GM19239 (cell line): ENCODE measurements at places on chromosomes 3 and 15.

- no peak for DNase-seq
These were observed 1.1 kb downstream of the MYH15 start for GRCh38 chr3:108509263-108509662.

GRCh38 chr3:12965999-12966846 is 107.0 kb downstream of the IQSEC1 start:
- DNase-seq, result no peak

- DNase-seq, result no peak
These were observed 18.7 kb downstream of the MYO1E start for GRCh38 chr15:59353994-59354416.

DNA sequence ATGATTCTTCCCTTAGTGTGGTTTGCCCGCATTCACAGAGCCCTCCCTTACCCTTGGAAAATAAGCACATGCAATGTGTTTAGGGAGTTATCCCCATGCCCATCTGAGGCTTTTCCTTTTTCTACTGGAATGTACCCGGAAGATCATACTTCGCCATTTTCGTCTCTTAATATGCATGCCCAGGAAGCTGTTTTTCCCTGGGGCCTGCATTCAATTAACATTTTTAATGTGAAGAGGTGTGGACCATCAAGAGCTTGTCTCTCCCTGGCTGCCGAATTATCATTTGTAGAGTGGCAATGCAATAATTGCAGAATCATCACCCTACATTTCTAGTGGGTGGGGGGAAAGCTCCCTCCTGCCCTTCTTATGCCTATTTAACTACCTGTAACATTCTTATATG is 976.3 kb downstream of the DIPK2A start:
- DNase-seq, result no peak

DNA sequence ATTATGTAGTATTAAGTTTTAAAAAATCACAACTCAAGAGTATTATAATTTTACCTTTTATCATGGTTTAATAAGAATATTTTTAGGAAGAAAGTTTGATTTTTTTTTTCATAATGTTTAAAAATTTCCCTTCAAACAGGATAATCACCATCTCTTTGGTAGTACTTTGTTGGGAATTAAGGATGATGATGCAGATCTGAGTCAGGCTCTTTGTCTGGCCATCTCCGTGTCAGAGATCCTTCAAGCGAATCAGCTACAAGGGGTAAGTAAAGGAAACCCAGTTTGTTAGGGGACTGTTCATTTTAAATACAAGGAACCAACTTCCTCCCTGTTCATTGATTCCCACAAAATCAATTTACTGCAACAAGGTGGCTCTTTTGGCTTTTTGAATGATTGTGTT is 36.8 kb upstream of the NIT2 start:
- DNase-seq, result no peak

DNA sequence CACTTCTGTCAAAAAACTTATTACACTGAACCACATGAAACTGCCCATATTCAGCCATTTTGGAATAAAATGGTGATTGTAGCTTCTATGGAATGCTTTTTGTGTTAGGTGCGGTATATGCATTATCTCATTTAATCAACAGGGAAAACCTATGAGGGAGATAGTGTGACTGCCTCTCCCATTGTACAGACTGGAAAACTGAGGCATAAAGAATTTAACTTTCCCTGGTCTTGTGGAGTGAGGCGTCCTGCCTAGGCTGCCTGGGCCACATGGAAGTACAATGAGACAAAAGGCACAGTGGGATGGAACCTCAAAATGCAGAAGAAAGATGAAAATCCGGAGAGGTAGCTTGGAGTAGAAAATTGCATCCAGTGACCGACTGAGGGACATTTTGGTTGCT is 80.2 kb downstream of the RPLP1 start:
- DNase-seq, result no peak

DNA sequence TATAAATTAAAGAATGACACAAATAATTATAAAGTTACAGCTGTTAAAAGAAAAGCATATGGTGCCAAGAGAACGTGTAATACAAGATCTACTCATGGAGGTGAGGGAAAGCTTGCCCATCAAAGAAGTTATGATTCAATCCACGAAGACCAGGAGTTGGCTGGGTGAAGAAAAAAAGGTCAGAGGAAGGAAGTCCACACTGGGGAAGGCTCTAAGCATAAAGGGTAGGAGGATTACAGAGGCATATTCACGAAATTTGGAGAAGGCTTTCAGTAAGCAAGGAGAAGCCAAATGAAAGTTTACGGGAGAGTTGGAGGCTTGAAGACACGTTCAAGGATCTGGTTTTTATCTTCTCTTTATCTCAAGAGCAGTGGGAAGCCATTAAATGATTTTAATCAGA is 1.8 kb upstream of the TGFBR2 start:
- DNase-seq, result no peak

- no peak for DNase-seq
These were observed 674.0 kb downstream of the OTOL1 start for GRCh38 chr3:162170581-162170980.

- no peak for DNase-seq
These were observed 73.1 kb upstream of the SLCO3A1 start for GRCh38 chr15:91780387-91780786.

- DNase-seq, result no peak
These were observed 109.9 kb upstream of the SYNPR start for GRCh38 chr3:63168179-63168578.

DNA sequence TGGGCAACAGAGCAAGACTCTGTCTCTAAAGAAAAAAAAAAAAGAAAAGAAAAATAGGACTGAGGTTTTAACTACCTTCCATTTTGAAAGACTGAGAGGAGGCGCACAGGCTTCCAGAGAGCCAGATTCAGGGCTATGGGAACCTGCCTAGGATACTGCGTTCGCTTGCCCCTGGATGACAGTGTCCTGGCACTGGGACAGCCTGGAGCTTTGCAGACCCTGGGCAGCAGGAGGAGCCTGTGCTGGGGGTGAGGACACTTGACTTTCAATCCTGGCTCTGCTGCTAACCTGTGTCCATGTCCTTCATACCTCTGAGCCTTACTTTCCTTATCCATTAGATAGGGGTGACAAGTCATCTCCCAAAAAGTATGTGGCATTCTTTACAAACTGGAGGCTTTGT is 31.2 kb downstream of the CD276 start:
- no peak for DNase-seq

DNA sequence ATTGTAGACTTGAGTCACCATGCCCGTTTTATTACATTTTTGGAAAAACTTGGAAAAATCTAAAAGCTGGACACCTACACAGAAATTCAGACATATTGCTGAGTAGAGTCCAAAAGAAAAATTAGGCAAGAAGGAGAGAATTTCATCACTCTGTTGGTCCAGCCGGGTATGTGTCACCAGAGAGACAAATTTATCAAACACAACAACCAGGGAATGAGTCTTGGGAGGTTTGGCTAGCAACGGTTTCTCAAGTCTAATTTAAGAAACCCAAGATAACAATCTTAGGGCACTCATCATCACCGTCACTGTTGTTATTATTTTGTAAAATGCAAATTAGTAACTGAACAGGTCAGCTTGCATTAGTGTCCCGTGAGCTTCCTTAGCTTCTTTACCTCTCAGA is 197.5 kb upstream of the C2CD4B start:
- DNase-seq, result no peak

DNA sequence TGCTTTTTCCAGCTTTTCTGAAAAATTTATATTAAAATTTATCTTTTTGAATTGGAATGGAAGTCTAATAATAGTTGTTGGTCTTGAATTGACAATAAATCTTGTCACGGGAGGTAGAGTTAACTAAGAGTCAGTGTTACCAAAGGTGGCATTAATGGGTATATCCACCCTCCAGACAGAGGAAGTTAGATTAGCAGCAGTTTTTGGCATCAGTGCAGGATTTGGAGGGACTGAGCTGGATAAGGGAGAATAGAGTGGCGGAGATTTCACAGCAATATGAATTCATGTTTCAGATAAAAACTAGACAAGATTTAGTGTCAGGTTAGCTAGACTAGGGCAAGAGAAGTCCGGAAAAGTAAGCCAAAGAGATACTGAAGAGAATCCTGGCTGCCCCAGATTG is 201.3 kb upstream of the ZBTB20 start:
- DNase-seq, result no peak

- no peak for DNase-seq
These were observed 355.9 kb downstream of the RSL24D1 start for GRCh38 chr15:54840621-54841398.

GRCh38 chr3:20916951-20917606 is 731.1 kb upstream of the SGO1 start:
- DNase-seq, result no peak

DNA sequence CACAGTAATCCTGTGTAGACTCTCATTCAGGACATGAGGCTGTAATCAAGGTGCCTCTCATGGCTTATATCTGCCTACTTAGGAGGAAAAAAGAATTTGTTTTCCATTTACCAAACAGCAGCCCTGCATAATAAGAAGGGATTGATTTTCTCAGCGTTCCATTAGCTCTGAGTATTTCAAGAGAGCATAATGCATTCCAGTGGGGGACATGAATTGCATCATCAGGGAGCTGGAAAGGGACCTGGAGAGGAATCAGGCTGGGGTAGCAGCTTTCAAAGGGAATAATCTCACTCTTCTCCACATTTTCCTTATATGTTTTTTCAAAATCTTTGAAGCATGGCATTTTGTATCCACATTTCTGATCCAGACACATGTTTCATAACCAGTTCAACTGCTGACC is 150.6 kb upstream of the ANKRD28 start:
- DNase-seq, result no peak

- DNase-seq, result no peak
These were observed 340.5 kb upstream of the SATB1 start for GRCh38 chr3:18765662-18766061.

GRCh38 chr3:12458901-12459300 is 25.4 kb upstream of the TSEN2 start:
- no peak for DNase-seq

- DNase-seq, result no peak
These were observed 12.7 kb upstream of the PEX5L start for GRCh38 chr3:180049391-180049790.

DNA sequence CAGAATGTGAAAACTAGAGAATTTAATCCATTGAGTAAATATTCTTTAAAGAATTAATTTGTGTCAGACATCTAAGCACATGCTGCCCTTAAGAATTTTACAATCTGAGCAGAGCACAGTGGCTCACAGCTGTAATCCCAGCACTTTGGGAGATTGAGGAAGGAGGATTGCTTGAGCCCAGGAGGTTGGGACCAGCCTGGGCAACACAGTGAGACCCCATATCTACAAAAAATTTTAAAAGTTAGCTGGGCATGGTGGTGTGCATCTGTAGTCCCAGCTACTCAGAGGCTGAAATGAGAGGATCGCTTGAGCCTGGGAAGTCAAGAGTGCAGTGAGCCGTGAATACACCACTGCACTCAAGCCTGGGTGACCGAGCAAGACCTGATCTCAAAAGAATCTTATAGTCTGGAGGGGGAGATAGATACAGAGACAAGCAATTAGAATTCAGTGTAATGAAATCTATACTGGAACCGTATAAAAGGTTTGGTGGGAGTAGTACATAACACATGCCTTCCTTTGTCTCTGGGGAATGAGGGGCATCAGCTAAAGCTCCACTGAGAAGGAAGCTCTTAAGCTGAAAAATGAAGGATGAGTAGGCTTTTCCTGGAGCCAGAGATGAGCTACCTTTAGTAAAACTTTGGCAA is 21.2 kb downstream of the ATP11B start:
- no peak for DNase-seq
